HTR-8/SVneo (cell line): ENCODE measurements at places on chromosomes 1 and 21.

DNA sequence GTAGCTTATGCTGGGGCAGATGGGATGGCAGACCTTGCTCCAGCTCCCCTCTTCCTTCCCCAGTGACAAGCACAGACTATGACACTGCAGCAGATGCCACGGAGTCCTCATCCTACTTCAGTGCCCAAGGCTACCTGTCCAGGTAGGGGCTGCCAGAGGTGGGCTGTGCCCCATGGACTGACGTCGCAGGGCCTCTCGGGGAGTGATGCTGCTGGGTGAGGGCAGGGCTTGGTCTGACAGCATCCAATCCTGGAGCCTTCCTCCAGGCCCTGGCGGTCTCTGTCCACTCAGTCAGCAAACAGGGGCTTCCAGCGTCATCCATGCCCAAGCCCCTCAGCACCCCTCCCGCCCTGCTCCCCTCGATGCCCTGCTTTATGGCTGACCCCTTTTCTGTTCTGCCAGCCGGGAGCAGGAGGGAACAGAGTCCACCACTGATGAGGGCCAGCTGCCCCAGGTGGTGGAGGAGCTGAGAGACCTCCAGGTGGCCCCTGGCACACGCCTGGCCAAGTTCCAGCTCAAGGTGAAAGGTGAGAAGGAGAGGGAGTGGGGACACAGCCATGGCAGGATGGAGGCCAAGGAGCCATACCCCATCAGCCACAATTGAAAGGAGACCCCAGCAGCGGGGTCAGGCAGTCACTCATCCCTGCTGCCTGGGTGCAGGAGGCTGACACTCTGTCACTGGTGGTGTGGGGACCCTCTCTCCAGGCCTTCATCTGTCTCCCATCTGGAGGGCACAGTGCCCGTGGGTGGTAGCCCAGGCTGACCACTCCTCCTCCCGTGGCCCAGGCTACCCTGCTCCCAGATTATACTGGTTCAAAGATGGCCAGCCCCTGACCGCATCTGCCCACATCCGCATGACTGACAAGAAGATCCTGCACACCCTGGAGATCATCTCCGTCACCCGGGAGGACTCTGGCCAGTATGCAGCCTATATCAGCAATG is 73.6 kb downstream of the TRIM11 start:
- no peak for DNase-seq

DNA sequence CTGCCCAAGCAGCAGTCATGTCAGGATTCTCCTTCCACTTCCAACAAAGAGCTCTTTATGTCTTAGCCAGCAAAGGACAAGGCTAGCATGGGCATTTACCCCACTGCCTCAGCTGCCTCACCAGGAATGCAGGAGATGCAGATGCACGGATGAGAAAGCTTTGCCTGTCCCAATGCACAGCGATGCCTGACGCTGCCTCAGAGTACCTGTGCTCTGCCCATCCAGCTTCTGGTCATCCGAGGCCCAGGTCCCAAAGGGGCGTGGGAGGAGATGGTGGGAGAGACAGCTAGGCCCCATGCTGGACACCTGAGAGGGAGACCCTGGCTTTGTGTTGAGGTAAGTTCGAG is 59.0 kb downstream of the IRF2BP2 start:
- DNase-seq: no peak

GRCh38 chr1:99755664-99756063 is 10.8 kb downstream of the FRRS1 start:
- DNase-seq: no peak

DNA sequence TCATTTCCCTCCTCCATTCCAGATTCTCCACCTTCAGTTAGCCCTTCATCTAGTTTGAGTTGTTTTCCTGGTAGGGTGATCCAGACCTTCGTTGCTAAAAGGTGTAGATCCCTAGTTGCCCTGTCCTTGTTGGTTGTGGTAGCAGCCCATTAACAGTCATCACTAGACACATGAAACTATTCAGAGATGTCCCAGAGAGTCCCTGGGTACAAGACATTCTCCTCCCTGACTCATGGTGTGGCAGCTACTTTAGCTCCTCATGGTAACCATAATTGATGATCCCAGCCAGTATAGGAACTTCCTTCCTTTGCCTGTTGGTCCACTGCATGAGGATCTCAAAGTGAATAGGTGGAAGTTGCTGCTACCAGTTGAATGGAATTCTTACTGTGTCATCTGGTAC is 6.0 kb upstream of the SH2D2A start:
- DNase-seq: no peak

DNA sequence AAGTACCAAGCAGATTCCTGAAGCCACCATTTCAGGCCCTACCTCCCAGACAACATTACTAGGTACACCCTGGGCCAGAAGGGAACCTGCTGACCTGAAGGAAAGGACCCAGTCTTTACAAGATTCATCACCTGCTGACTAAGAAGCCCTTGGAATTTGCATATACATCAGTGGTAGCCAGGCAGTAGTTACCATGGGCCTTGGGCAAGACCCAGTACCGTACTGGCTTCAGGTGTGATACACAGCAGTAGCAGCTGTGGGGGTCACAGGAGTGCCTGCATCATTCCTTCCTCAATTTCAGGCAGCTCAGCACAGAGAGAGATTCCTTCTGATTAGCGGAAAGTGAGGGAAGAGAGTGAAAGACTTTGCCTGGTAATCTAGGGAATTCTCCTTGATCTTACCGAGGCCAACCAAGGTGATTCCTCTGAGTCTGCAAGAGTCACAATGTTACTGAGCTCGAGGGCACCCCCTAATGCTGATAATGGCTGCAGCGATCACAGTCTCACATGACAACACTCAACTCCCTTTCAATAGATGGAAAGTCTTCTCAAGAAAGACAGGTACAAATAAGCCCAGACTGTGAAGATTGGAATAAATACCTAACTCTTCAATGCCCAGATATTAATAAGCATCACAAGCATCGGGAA is 22.0 kb upstream of the UHMK1 start:
- no peak for DNase-seq

GRCh38 chr1:75423136-75423535 is 187.8 kb downstream of the SLC44A5 start:
- DNase-seq: no peak

GRCh38 chr1:179016706-179017382 is 8.8 kb upstream of the FAM20B start:
- peak; percentile 89 for DNase-seq

DNA sequence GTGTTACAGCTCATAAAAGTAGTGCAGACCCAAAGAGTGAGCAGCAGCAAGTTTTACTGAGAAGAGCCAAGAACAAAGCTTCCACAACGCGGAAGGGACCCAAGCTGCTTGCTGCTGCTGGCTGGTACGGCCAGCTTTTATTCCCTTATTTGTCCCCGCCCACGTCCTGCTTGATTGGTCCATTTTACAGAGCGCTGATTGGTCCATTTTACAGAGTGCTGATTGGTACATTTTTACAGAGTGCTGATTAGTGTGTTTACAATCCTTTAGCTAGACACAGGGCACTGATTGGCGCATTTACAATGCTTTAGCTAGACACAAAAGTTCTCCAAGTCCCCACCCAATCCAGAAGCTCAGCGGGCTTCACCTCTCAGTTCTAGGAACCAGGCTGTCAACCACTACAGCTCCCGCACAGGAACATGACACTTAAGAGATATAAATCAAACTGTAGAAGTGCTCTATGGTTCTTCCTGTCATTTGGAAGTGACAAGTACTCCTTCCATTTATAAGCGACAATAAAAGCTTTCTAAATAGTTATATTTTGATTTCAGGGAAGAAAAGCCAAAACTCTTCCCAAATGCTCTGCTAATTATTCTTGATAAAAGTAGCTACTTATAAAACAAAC is 28.5 kb downstream of the RNF115 start:
- no peak for DNase-seq

DNA sequence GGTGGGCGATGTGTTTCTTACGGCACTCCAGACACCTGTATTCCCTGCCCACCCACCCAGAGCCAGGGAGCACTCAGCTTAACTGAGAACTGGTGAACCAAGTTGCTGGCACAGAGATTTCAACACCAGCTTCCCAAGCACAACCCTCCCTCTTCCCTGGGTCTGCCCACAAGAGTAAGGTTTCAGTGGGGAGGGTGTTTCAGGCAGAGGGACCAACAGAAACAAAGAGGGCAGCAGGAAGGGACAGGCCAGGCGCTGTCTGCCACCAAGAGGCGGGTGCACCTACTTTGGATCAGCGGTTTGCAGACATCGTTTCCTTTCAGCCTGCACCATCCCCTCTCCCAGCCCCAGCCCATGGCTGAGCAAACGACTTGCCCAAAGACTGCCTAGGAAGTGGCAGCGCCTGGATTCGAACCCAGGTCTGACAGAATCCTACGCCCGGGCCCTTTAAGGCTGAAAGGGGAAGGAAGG is 21.9 kb upstream of the ALDH4A1 start:
- no peak for DNase-seq

- no peak for DNase-seq
These were observed 8.2 kb upstream of the GLRX2 start for GRCh38 chr1:193113258-193113991.

DNA sequence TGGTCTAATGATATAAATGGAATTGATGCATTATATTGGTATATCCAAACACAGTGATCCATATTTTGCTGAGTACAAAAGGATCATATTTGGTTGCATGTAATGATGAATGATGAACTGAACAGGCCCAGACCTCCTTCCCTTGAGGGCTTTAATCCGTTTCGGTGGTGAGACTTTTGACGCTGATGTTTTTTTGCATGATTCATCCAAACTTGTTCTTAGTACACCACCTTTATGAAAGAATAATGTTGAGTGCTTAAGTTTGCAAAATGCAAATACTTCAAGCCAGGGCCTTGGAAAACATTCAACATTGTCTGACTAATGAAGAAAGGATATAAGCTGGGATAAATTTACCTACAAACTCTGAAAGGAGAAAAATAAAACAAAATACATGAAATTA is 19.2 kb downstream of the HOOK1 start:
- DNase-seq: no peak

GRCh38 chr1:29541631-29542030 is 305.3 kb downstream of the PTPRU start:
- no peak for DNase-seq

DNA sequence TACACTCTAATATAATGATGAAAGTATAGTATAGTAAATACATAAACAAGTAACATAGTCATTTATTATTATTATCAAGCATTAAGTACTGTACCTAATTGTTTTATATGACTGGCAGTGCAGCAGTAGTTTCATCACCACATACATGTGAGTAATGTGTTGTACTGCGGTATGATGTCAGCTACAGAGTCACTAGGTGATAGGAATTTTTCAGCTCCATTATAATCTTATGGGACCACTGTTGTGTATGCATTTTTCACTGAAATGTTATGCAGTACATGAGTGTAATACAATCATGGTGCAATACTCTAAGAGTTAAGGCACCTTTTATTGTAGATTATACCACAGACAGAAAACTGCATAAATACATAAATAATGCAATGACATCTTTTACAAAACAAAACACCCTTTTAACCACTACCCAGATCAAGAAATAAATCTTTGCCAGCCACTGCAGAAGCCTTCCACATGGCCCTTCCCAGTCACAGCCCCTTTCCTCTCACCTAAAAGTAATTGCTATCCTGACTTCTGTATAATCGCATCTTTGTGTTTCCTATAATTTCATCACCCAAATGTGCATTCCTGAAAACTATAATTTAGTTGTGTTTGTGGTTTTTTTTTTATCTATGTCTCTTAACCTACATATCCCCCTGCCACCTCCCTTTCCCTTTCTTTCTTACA is 16.3 kb downstream of the ABCD3 start:
- DNase-seq: no peak

GRCh38 chr1:37726751-37727585 is 34.7 kb downstream of the CDCA8 start:
- DNase-seq: no peak

DNA sequence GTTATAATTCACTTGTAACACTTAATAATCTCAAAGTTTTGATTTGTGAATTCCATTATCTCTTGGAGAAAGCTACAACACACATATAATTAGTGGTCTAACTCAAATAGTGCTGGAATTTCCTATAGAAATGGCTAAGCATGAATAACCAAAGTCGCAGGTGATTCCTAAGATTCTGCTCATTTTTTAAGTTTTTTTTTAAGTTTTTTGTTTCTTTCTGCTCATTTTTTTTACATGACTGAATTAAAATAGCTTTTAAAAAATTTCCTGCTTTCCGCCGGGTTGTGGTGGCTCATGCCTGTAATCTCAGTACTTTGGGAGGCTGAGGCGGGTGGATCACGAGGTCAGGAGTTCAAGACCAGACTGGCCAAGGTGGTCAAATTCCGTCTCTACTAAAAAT is 90.4 kb downstream of the APP start:
- DNase-seq: no peak

DNA sequence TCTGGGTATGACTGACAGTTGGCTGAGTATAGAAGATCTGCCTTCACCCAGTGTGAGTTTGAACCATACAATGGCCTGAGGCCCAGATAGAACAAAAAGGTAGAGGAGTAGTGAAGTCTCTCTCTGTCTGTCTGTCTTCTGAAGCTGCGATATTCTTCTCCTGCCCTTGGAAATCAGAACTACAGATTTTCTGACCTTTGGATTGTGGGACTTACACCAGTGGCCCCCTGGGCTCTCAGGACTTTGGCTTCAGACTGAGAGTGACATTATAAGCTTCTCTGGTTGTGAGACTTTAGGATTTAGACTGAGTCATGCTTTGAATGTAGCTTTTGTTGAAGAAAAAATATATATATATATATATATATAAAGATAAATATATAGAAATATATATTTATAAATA is 1235.0 kb upstream of the ADGRL4 start:
- DNase-seq: no peak

DNA sequence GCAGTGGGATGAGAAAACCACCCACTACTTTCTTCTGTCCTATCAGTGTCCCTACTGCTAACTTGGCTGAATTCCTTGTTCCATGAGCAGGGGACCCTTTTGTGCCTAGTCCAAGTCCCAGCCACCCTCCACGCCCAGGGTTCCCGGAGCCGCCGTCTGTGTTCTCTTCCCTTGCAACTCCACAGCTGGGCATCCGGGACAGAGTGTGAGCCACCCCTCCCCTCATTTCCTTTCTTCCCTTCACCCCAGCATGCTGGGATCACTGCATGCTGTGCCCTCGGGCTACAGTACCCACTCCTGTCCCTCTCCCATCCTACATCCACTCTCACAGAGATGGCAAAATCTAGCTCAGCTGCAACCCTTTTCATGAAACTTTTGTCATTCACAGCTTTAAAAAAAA is 44.5 kb downstream of the PGBD5 start:
- no peak for DNase-seq

DNA sequence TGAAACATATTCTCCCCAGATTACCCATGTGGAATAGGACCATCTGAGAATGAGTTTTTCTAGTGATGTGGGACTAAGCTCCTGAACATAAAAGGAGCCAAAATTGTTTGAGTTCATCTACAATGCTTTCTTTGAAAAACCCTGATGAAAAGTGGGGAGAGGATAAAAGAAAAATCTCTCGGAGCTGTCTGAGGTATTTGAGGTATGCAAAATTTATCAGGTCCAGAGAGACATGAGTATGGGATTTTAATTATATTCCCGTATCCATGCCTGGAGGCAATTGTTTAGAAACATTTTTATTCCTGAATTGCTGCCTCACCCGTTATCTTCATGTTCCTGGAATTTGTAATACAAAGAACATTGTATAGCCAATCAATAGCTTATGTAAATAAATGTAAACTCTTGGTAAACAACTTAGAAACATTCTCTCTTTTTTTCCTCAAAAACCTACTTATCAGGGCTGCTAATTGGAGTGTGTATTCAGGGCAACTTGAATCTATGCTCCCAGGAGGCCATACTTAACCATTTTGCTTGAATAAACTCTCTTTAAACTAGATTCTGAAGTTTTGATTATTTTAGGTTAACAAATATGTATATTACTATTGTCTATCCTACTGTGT is 109.3 kb upstream of the OLFM3 start:
- no peak for DNase-seq

- DNase-seq: no peak
These were observed 249.8 kb downstream of the ZP4 start for GRCh38 chr1:237640966-237641365.
